Activated CD8-positive, alpha-beta memory T cell treated with anti-CD3 and anti-CD28 coated beads, Interleukin-2, amount 10 ng/mL, durations not matched to agents 7 days and 5 days (primary cell): ENCODE measurements at places on chromosomes 16 and 17.

- H3K36me3 ChIP-seq: peaks cover 7% of the 10 kb centered on the region
- no peak for DNase-seq
- H3K27me3 ChIP-seq: no peaks in the 10 kb centered on the region
- no peak overlapping the region for H3K4me3 ChIP-seq
These were observed 35.0 kb downstream of the USP32 start for GRCh38 chr17:60356940-60357339.

GRCh38 chr16:30953511-30954124 lies 3.9 kb upstream of the SETD1A start:
- no peaks in the 10 kb centered on the region for H3K36me3 ChIP-seq
- peak; percentile 82 for DNase-seq
- no peak overlapping the region for H3K4me3 ChIP-seq
- H3K27me3 ChIP-seq: no peaks in the 10 kb centered on the region
- peaks cover 35% of the 10 kb centered on the region for H3K4me1 ChIP-seq
- no peak overlapping the region for H3K27ac ChIP-seq

- H3K4me1 ChIP-seq: no peaks in the 10 kb centered on the region
- H3K27ac ChIP-seq: no peak overlapping the region
- peaks cover 2% of the 10 kb centered on the region for H3K27me3 ChIP-seq
- H3K36me3 ChIP-seq: no peaks in the 10 kb centered on the region
- no peak for DNase-seq
These were observed 75.8 kb downstream of the RBFOX3 start for GRCh38 chr17:79534851-79535727.

- DNase-seq: no peak
- H3K36me3 ChIP-seq: peaks cover 5% of the 10 kb centered on the region
- H3K27me3 ChIP-seq: no peaks in the 10 kb centered on the region
- H3K4me3 ChIP-seq: no peak overlapping the region
These were observed 12.8 kb upstream of the RANGRF start for GRCh38 chr17:8275421-8276290.

GRCh38 chr16:2033057-2033908 lies 6.6 kb downstream of the NHERF2 start:
- H3K4me3 ChIP-seq: no peak overlapping the region
- no peak for DNase-seq
- peaks cover 5% of the 10 kb centered on the region for H3K27me3 ChIP-seq
- no peak overlapping the region for H3K27ac ChIP-seq

DNA sequence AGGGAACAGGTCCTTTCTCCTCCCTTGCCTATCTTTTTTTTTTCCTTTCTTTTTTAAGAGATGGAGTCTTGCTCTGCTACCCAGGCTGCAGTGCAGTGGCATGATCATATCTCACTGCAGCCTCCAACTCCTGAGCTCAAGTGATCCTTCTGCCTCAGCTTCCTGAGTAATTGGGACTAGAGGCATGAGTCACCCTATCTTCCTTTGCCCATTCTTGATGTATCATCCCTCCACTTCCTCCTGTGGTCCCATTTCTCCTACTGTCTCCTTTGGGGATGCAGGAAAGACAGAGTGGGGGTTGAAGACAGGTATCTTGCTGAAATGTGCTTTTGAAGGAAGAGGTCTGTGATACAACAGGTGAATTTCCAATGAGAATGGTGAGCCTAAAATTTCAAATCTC lies 5.5 kb downstream of the MYO19 start:
- peak overlapping the region; percentile 42 for H3K27ac ChIP-seq
- H3K4me1 ChIP-seq: peaks cover 40% of the 10 kb centered on the region
- H3K4me3 ChIP-seq: no peak overlapping the region
- no peak for DNase-seq
- H3K36me3 ChIP-seq: peaks cover 55% of the 10 kb centered on the region

GRCh38 chr17:56939869-56940484 lies 20.9 kb downstream of the COIL start:
- H3K4me3 ChIP-seq: no peak overlapping the region
- peaks cover 24% of the 10 kb centered on the region for H3K4me1 ChIP-seq
- no peaks in the 10 kb centered on the region for H3K27me3 ChIP-seq
- peak overlapping the region; percentile 49 for H3K27ac ChIP-seq
- H3K36me3 ChIP-seq: peaks cover 50% of the 10 kb centered on the region

GRCh38 chr17:50608700-50609379 lies 25.8 kb upstream of the ABCC3 start:
- H3K27me3 ChIP-seq: peaks cover 24% of the 10 kb centered on the region
- no peak overlapping the region for H3K27ac ChIP-seq
- no peaks in the 10 kb centered on the region for H3K36me3 ChIP-seq
- H3K4me1 ChIP-seq: peaks cover 4% of the 10 kb centered on the region

GRCh38 chr17:40548982-40549685 lies 16.1 kb downstream of the CCR7 start:
- peaks cover 73% of the 10 kb centered on the region for H3K4me1 ChIP-seq
- DNase-seq: no peak
- H3K27me3 ChIP-seq: no peaks in the 10 kb centered on the region
- peaks cover 5% of the 10 kb centered on the region for H3K36me3 ChIP-seq
- H3K4me3 ChIP-seq: no peak overlapping the region

GRCh38 chr16:81640681-81641070 lies 138.4 kb upstream of the PLCG2 start:
- H3K4me3 ChIP-seq: no peak overlapping the region
- peaks cover 5% of the 10 kb centered on the region for H3K4me1 ChIP-seq
- DNase-seq: no peak
- no peak overlapping the region for H3K27ac ChIP-seq

- no peak overlapping the region for H3K4me3 ChIP-seq
- no peak for DNase-seq
- no peaks in the 10 kb centered on the region for H3K27me3 ChIP-seq
- peaks cover 30% of the 10 kb centered on the region for H3K4me1 ChIP-seq
These were observed 8.6 kb downstream of the ARHGAP17 start for GRCh38 chr16:25006504-25007056.

DNA sequence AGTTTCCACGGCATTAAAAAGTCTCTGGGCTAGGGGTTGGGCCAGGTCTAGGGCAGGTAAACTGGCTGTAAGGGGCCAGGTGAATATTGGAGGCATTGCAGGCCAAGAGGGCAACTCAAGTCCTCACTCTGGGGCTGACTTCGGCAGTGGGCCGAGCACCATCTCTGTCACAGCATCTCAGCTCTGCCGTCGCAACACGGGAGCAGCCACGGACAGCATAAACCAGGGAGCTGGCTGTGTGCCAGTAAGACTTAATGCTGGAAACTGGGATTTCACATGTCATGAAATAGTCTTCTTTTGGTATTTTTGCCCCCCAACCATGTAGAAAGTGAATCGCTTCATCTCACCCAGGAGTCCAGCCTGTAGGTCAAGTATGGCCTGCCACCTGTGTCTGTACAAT lies 12.6 kb upstream of the LGALS9 start:
- H3K4me1 ChIP-seq: peaks cover 35% of the 10 kb centered on the region
- no peak overlapping the region for H3K4me3 ChIP-seq
- peak overlapping the region; percentile 9 for H3K27ac ChIP-seq
- no peak for DNase-seq

DNA sequence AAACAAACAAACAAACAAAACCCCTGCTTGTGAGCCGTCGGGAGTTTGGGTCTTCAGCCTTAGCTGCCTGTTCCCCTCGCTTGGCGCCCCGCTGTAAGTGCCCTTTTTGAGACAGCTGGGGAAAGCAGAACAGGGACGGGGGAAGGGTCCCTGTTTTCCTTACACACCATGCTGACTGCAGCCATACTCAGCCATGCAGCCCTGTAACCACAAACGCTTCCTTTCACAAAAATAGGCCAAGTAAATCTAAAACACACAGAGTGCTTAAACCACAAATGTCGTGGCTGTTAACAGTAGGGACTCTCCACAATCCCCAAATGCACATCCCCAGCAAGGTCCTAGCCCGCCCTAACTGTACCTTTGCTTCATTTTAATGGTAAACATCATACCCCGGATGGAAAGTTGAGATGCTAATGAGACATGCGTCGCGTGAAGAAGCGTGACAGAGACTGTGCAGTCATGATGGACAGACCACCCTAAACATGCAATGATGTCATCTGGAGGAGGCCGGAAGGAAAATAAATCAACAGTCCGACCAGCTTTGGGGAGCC lies 129.9 kb downstream of the MGAT5B start:
- no peaks in the 10 kb centered on the region for H3K36me3 ChIP-seq
- peak; percentile 88 for DNase-seq
- H3K4me3 ChIP-seq: peak overlapping the region; percentile 48
- H3K4me1 ChIP-seq: peaks cover 43% of the 10 kb centered on the region
- H3K27me3 ChIP-seq: no peaks in the 10 kb centered on the region

DNA sequence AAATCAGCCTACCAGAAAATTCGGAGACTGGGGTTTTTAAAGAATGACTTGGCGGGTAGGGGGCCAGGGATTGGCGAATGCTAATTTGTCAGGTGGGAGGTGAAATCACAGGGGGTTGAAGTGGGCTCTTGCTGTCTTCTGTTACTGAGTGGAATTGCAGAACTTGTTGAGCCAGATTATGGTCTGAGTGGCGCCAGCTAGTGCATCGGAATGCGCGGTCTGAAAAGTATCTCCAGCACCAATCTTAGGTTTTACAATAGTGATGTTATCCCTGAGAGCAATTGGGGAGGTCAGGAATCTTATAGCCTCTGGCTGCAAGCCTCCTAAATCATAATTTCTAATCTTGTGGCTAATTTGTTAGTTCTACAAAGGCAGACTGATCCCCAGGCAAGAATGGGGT lies 762 bp upstream of the RBL2 start:
- peaks cover 7% of the 10 kb centered on the region for H3K36me3 ChIP-seq
- peak overlapping the region; percentile 78 for H3K4me3 ChIP-seq
- H3K27ac ChIP-seq: peak overlapping the region; percentile 85
- DNase-seq: no peak

GRCh38 chr16:86778978-86779377 lies 200.6 kb downstream of the FOXL1 start:
- DNase-seq: no peak
- no peaks in the 10 kb centered on the region for H3K36me3 ChIP-seq
- H3K27ac ChIP-seq: no peak overlapping the region
- H3K27me3 ChIP-seq: peaks cover 2% of the 10 kb centered on the region
- no peaks in the 10 kb centered on the region for H3K4me1 ChIP-seq
- H3K4me3 ChIP-seq: no peak overlapping the region

DNA sequence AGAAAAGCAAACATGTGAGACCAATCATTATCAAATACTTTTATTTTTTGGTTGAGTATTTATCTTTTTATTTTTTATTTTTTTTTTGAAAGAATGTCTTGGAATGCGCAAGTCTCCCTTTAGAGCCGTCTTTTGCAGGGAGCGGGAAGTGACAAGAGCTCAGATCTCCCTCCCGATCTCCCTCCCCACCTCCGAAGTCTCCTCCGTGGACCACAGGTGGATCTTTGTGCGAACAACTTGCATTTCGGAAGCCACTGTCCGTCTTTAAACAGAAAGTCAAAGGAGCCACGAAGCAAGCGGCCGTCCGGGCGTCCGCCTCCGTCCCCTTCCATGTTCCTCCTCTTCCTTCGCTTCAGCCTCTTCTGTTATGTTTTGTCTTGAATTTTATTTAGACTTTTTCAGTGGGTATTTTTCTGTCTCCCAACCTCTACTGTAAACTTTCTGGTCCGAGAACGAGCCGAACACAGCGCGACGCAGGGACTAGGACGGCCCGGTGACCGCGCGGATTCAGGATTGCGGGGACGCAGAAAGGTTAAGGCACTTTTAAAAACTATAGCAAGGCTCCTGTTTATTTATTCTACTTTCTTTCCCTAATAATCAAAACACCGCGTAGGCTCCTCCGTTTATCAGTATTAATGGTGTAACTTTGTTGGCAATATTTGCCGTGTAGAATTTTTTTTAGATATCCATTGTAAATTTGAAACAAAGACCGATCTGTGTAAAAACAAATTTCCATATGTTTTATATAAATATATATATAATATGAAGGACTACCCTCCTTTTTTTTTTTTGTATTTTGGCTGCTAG lies 3.3 kb downstream of the FOXF1 start:
- DNase-seq: no peak
- no peak overlapping the region for H3K4me3 ChIP-seq
- peaks cover 75% of the 10 kb centered on the region for H3K27me3 ChIP-seq
- H3K36me3 ChIP-seq: peaks cover 3% of the 10 kb centered on the region

DNA sequence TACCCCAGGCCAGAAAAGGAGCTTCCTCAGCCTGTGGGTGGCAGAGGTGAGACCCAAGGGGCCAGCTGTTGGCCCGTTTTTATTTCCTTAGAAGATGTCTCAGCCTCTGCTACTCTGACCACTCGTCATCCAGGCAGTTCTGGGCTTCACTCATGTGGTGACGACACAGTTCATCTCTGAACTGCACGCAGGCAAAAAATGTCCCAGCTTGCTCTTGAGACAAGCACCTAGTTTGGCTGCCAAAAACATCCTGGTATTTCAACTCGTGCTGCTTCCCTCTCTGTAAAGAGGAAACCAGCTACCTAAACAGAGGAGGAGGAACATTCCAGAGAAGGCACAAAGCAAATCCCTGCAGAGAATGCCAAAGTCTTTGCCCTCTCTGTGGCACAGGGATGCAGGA lies 125.7 kb downstream of the XYLT1 start:
- H3K27ac ChIP-seq: peak overlapping the region; percentile 82
- no peak for DNase-seq
- no peaks in the 10 kb centered on the region for H3K27me3 ChIP-seq
- no peak overlapping the region for H3K4me3 ChIP-seq
- peaks cover 90% of the 10 kb centered on the region for H3K4me1 ChIP-seq

DNA sequence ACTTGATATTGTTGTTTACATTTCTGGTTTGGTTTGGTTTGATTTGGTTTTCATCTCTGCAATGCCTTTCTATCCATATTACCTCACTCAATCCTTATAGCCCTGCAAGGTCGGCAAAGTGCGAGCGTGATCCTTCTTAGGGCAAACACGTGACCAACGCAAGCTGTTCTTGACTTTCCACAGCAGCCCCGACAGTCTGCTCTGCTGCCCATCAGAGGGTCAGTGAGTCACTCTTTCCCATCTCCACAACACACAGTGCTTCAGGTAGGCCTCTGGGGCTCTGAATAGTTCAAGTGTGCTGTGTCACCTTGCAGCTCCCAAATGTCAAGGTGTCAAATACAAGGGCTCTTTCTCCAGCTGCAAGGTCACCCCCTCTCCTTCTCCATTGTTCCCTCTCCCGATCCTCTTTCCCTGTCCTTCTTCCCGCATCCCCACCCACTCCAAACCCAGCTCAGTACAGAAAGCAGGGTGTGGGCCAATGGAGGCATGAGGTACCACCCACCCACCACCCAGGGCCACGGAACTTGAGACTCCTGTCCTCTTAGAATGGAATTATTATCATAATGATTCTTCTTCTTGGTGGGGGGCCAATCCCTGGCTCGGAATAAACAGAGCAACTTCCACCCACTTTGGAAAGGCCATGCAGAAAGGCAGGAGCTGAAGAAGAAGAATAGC lies 139.7 kb downstream of the SLC39A11 start:
- H3K27me3 ChIP-seq: no peaks in the 10 kb centered on the region
- H3K36me3 ChIP-seq: no peaks in the 10 kb centered on the region
- no peak for DNase-seq

DNA sequence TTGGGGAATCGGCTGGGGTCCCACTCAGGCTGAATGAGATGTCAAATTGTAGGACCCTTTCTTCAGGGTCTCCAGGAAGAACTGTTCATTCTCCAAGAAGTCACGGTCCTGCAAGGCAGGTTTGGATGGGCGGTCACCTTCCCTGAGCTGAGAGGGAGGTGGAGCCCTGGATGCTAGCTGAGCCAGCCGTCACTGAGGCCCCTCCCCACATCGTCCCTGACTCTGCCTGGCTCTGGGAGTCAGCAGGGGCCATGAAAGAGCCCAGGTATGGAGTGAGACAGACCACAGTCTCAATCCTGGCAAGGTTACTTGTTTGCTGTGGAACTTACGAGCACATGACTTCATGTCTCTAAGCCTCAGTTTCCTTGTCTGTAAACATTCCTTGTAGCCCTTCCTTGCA lies 6.0 kb upstream of the MRPL38 start:
- H3K27ac ChIP-seq: no peak overlapping the region
- H3K36me3 ChIP-seq: no peaks in the 10 kb centered on the region
- H3K27me3 ChIP-seq: no peaks in the 10 kb centered on the region
- H3K4me1 ChIP-seq: peaks cover 7% of the 10 kb centered on the region
- DNase-seq: no peak
